Esophagus mucosa (tissue), 1 donor: ENCODE measurements at places on chromosomes 12 and 14.

DNA sequence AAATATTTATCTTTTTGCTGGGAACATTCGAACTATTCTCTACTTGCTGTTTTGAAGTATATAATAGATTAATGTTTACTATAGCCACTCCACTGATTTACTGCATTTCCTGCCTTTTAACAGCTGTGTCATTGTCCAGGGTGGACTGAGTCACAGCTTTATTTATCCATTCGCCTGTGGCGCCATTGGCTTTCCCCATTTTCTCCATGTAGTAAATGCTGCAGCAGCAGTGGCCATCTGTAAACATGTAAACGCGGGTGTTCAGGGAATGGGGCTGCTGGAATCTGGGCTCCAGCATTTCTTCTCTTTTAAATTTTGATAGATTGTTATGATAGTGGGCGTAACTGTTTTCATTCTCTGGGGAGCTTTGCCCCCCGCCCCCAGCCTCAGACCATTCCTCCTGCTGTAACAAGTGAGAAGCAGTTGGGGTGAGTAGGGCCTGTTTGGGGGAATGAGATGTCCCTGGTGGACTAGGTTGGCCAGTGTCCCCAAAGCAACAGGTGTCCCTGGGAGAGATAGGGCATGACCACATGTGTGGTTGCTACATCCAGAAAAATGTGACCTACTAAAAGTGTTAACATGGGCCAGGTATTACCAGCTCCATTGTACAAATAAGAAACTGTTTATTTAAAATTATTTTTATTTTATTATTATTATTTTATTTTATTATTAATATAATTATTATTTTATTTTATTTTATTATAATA, 32.9 kb downstream of the RIN3 start:
- no peak for ATAC-seq

DNA sequence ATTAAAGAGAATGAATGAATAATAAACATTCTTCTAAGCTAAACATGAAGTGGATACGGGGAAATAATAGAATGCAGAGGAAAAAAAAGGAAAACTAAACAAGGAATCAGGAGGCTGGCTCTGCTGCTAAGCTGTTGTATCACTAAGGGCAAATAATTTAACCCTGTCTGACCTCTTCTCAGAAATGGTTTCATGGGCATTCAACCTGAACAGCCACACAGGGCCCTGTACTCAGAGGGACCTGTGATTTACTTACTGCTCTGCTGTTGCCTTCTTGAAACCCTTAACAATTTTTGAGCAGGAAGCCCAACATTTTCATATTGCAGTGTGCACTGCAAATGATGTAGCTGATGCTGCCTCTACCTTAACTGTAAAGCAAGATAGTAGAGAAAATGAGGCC, 14.2 kb upstream of the PLEKHA5 start:
- no peak for ATAC-seq

DNA sequence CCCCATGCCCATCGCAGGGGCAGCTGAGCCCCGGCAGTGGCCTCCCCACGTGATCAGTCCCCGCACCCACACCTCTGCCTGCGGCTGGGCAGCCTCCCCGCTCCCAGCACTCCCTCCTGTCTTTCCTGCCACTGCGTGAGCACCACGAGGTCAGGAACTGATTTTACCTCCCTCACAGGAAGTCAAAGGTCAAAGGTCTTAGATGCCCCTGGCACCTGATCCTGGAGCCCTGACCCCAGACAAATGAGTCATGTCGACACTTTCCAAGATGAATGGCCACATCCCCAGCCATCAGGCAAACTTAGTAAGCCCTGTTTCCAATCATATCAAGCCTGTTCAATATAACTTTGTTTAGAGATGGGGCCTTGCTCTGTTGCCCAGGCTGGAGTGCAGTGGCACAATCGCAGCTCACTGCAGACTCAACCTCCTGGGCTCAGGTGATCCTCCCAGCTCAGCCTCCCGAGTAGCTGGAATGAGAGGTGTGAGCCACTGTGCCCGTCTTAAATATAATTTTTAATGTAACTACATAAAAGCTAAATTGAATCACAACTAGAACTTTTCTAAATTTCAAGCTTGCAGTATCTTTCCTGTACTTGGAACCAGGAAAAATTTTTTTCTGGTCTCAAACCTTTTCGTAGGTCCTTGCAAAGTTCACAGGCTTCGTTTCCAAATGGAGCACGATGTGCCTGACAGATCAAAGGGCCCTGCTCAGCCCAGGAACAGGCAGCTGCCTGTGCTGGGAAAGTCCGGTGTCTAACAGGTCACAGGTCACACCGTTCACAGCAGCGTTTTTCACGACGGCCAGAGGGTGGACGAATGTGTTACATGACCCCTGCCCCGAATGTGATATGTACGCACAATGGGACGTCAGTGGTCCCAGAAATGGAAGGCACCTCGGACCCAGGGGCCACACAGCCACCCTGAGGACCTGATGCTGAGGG, 1.9 kb downstream of the LRCOL1 start:
- no peak for ATAC-seq

DNA sequence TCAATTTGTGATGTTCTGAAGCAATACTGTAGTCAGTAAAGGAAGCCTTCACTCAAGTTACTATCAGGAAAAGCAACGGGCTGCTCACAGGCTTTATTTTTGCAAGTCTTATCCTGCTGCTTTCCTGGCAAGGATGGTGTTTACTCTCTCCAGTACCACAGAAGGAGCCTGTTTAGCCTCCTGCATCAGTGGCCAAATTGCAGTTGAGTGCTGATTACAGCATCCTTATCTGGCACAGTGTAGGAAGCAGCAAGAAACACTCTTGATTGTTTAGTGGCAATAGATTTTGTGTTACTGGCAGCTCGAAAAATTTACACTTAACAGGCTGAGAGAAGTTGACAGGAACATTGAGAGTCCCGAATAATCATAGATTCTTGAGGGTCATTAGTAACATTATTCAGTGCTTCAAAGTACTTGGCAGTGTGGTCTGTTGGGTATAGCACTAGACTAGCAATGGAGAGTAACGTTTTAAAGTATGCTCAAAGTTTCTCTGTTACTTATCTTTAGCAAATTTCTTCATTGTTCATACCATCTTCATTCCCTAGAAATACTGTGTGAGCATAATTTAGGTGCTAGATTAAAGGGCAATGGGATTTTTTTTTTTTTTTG, 11.7 kb downstream of the TULP3 start:
- ATAC-seq = no peak

DNA sequence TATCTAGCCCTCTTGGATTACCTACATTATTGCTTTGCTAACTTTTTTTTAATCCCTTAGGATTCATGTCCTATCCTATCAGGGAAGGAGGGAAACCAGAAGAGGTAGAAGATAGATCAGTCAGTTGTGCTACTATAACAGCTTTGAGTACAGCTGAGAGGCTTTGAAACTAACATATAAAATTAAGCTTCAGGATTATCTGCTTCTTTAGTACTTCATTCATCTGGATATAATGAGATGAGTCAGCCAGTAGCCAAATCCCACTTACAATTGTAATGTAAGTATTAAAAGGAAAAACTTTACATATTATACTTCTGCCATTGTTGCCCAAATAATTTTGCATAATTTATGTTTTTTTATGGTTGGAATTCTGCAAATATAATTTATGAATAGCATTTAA, 33.4 kb upstream of the ANO6 start:
- ATAC-seq = peak; percentile 70
